Activated CD4-positive, alpha-beta T cell treated with anti-CD3 and anti-CD28 coated beads for 36 hours (primary cell): ENCODE measurements at places on chromosomes 12 and 14. TPM values are rescaled to one million over a fixed set of nuclear protein-coding genes. Genes with fewer than 3 reads are reported as not detected.
A peak's percentile ranks its signal among the peaks of the same experiment; 100 is the strongest.

- H3K27ac ChIP-seq: peak overlapping the region; percentile 30
- H3K36me3 ChIP-seq: peaks cover 98% of the 10 kb centered on the region
- no peak for DNase-seq
- H3K4me1 ChIP-seq: peaks cover 95% of the 10 kb centered on the region
- H3K27me3 ChIP-seq: no peaks in the 10 kb centered on the region
- no peak overlapping the region for H3K4me3 ChIP-seq
These were observed 10.1 kb downstream of the CCND2 start for GRCh38 chr12:4283512-4284255.

GRCh38 chr12:51951843-51952722 lies 584 bp downstream of the ACVR1B start:
- H3K27ac ChIP-seq: peak overlapping the region; percentile 52
- H3K27me3 ChIP-seq: peaks cover 10% of the 10 kb centered on the region
- H3K4me3 ChIP-seq: peak overlapping the region; percentile 75
- H3K36me3 ChIP-seq: no peaks in the 10 kb centered on the region
- DNase-seq: peak; percentile 20
- H3K4me1 ChIP-seq: peaks cover 40% of the 10 kb centered on the region

Gene GPR68
- total RNA-seq: 9.4 TPM

GRCh38 chr12:44875954-44876543 lies at the start of gene NELL2:
NELL2 (minus strand) TSS chr12:44876315; CDS start chr12:44875869, 446 bp downstream.
- peaks cover 10% of the 10 kb centered on the region for H3K27me3 ChIP-seq
- H3K27ac ChIP-seq: peak within 1 kb of the TSS; percentile 90
- H3K4me1 ChIP-seq: peaks cover 22% of the 10 kb centered on the region
- DNase-seq: peak; percentile 86

Gene KRT3
- not detected for total RNA-seq

DNA sequence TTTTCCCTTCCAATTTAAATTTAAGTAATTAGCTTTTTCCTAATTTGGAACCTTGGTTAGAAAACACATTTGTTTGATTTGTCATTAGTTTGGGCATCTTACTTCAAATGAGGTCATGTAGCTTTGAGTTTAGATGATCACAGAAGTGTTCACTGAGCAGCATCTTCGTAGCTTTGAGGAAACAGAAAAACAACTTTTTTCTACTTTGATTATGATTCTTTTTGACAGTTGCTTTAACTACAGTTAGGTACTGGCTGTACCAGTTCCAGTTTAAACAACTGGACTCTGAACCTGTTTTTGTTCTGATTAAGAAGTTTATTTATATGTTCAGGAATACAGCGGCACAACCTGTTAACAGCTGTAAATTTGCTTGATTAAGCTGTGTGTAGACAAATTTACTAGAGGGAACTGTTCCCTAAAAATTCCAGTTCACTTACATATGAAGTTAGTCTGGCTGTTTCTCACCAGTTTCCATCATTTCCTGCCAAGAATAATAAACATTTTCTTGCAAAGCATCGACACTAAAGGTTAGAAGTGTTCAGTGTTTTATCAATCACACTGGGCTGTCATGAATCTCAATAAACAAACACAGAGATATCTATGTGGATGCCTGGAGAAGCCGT lies 191.9 kb downstream of the RAD51B start:
- H3K27me3 ChIP-seq: no peaks in the 10 kb centered on the region
- DNase-seq: no peak
- no peak overlapping the region for H3K27ac ChIP-seq
- no peak overlapping the region for H3K4me3 ChIP-seq
- H3K36me3 ChIP-seq: no peaks in the 10 kb centered on the region

Gene A2ML1
- not detected for total RNA-seq

DNA sequence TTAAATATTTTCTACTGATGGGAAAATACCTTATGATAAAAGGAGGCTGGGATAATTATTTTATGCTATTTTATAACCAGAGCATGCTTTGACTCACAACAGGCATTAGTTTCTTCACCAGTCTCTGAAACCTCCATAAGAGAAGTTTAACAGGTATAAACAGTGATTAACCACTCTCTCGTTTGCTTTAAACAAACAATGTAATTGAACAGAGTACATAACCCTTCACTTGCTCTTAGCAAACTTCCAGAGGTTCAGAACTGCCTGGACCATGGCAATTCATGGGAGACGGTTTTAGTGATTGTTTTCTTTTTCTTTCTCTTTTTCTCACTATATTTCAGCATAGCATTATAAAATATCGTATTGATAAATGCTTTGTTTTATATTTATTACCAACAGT lies 35.3 kb downstream of the CFAP251 start:
- H3K36me3 ChIP-seq: no peaks in the 10 kb centered on the region
- no peaks in the 10 kb centered on the region for H3K27me3 ChIP-seq
- no peak overlapping the region for H3K4me3 ChIP-seq
- no peak for DNase-seq
- H3K4me1 ChIP-seq: no peaks in the 10 kb centered on the region
- H3K27ac ChIP-seq: no peak overlapping the region

Gene GOLGA3
- 36.7 TPM for total RNA-seq

DNA sequence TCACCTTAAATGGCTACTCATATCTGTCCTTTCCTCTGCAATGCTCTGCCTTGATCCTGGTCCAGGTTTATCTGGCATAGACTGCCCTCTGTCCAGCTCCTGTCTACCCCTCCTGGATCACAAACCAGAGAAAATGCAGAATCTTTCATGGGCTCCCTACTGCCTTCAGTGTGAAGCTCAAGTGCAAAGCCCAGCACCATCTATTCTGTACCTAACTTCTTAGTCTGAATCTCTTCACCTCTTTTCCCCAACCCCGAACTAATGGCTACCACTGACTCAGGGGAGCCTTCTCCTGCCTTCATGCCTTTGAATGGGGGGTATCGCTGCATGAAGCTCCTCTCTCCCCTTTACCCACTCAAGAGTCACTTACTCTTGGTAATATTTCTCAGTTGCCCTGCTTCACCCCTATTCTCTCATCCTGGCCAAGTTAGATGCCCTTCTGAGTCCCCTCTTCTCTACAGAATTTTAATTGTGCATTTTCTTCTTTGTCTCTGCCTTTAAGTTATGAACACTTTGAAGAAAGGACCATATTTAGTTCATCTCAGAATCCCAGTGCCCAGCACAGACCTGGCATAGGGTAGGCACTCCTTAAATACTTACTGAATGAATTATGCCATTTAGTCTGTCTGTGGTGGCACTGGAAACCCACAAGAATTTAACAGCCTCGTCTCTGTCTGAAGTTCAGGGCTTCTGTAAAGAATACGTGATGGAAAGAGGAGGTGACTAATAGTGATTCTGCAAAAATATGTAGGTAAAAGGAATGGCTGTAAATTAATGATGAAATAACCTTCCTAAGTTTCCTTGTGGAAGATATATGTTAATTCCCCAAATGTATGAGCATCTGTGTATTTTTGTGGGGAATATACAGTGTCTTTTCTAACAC lies 191.3 kb upstream of the AMIGO2 start:
- peaks cover 71% of the 10 kb centered on the region for H3K4me1 ChIP-seq
- peak overlapping the region; percentile 84 for H3K27ac ChIP-seq
- peak; percentile 57 for DNase-seq
- no peaks in the 10 kb centered on the region for H3K27me3 ChIP-seq

GRCh38 chr14:96265383-96266095 lies 9.5 kb downstream of the BDKRB1 start:
- no peak overlapping the region for H3K27ac ChIP-seq
- H3K4me1 ChIP-seq: no peaks in the 10 kb centered on the region
- H3K4me3 ChIP-seq: no peak overlapping the region

- H3K4me1 ChIP-seq: peaks cover 79% of the 10 kb centered on the region
- no peaks in the 10 kb centered on the region for H3K27me3 ChIP-seq
- H3K36me3 ChIP-seq: no peaks in the 10 kb centered on the region
- no peak overlapping the region for H3K4me3 ChIP-seq
- DNase-seq: no peak
- peak overlapping the region; percentile 47 for H3K27ac ChIP-seq
These were observed 142.1 kb downstream of the MED13L start for GRCh38 chr12:116135209-116135930.

GRCh38 chr14:99689266-99690236 lies 5.5 kb downstream of the CYP46A1 start:
- no peak for DNase-seq
- H3K27ac ChIP-seq: no peak overlapping the region
- peaks cover 9% of the 10 kb centered on the region for H3K4me1 ChIP-seq
- peaks cover 25% of the 10 kb centered on the region for H3K27me3 ChIP-seq
- no peak overlapping the region for H3K4me3 ChIP-seq

GRCh38 chr12:11026118-11026517 lies 3.7 kb upstream of the TAS2R19 start:
- no peak for DNase-seq
- H3K36me3 ChIP-seq: peaks cover 34% of the 10 kb centered on the region
- no peaks in the 10 kb centered on the region for H3K27me3 ChIP-seq
- H3K4me3 ChIP-seq: no peak overlapping the region
- H3K27ac ChIP-seq: no peak overlapping the region

GRCh38 chr12:108228746-108229145 lies 99.7 kb downstream of the WSCD2 start:
- peaks cover 16% of the 10 kb centered on the region for H3K27me3 ChIP-seq
- no peak for DNase-seq
- no peak overlapping the region for H3K27ac ChIP-seq
- no peaks in the 10 kb centered on the region for H3K36me3 ChIP-seq

Gene B3GNT4
- total RNA-seq: 2.0 TPM

Gene KRT78
- not detected for total RNA-seq

GRCh38 chr12:27781680-27782079 lies 1.6 kb upstream of the MANSC4 start:
- H3K27ac ChIP-seq: peak overlapping the region; percentile 74
- H3K4me1 ChIP-seq: peaks cover 44% of the 10 kb centered on the region
- peak overlapping the region; percentile 78 for H3K4me3 ChIP-seq

GRCh38 chr12:100142851-100143559 lies at the start of gene BLTP3B:
BLTP3B (minus strand) TSS chr12:100142874; CDS start chr12:100142635, 239 bp downstream.
- H3K36me3 ChIP-seq: peaks cover 8% of the 10 kb centered on the region
- no peaks in the 10 kb centered on the region for H3K27me3 ChIP-seq
- H3K4me1 ChIP-seq: peaks cover 33% of the 10 kb centered on the region
- peak within 1 kb of the TSS; percentile 94 for H3K4me3 ChIP-seq
- peak within 1 kb of the TSS; percentile 97 for H3K27ac ChIP-seq
- peak; percentile 96 for DNase-seq

DNA sequence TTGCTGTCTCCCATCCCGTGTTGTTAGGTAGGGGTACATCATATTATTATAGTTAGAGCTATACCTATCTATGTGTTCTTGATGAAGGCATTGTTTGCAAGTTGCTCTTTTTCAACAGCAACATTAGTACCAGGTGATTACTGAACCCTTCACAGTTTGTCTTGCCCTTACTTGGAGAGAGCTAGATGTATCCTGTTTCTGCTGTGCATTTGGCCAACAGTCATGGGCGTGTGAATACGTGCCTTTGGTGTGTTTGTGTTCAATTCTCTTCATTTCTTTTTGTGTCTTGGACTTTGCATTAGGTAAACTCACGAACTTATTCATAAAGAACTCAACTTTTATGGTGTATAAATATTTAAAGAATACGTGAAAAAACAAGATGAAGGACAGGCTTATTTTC lies 14.3 kb downstream of the ARF6 start:
- H3K27me3 ChIP-seq: no peaks in the 10 kb centered on the region
- peak overlapping the region; percentile 21 for H3K4me3 ChIP-seq
- H3K4me1 ChIP-seq: peaks cover 50% of the 10 kb centered on the region
- peaks cover 5% of the 10 kb centered on the region for H3K36me3 ChIP-seq

DNA sequence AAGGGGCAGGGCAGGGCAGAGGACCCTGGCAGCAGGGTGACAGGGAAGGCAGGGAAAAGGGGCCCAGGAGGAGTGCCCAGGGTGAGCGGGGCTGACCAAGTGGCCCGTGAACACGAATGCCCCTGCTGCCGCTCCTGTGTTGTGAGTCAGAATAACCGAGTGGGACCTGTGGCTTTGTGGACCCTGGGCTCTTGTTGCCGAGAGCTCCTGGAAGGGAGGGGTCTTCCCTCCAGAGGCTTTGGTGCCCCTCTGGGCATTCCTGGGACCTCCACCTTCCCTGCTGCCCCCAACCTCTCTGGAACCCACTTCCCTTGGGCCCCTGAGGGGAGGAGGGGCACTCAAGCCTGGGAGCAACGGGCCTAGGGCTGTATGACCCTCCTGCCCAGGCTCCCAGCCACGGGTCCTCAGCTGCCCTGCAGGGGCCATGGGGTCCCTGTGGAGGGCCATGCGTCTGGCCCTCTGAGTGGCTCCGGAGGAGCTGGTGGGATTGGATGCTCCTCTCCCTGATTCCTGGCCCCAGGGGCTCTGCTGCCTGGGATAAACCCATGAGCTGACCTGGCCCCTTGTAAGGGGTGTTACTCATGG lies 319.4 kb downstream of the TMEM121 start:
- H3K4me3 ChIP-seq: no peak overlapping the region
- no peak for DNase-seq
- H3K36me3 ChIP-seq: no peaks in the 10 kb centered on the region
- no peak overlapping the region for H3K27ac ChIP-seq
- no peaks in the 10 kb centered on the region for H3K27me3 ChIP-seq

Gene CISTR
- total RNA-seq: not detected

Gene MBIP
- total RNA-seq: 32.8 TPM

Gene PTGES3
- 386 TPM for total RNA-seq

- no peak overlapping the region for H3K4me3 ChIP-seq
- peaks cover 36% of the 10 kb centered on the region for H3K27me3 ChIP-seq
- no peaks in the 10 kb centered on the region for H3K36me3 ChIP-seq
- peaks cover under 1% of the 10 kb centered on the region for H3K4me1 ChIP-seq
- H3K27ac ChIP-seq: no peak overlapping the region
These were observed 14.5 kb downstream of the LHX5 start for GRCh38 chr12:113457185-113457584.

DNA sequence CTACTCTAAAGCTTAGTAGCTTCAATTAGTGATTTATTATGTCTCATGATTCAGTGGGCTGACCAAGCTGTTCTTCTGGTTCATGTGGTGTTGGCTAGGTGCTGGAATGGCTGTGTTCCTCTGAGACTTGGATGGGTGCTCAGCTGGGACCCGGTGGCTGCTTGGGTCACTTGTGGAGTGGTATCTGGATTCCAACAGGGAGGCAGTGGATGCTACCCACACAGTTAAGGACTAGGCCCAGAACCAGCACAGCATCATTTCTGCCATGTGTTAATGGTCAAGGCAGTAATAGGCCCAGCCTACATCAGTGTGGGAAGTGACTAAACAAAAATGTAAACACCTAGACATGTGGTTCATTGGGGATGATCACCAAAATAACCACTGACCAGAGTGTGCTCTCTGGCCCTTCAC lies 72.2 kb downstream of the FGD4 start:
- H3K36me3 ChIP-seq: no peaks in the 10 kb centered on the region
- DNase-seq: no peak
- no peaks in the 10 kb centered on the region for H3K27me3 ChIP-seq
- H3K27ac ChIP-seq: no peak overlapping the region

DNA sequence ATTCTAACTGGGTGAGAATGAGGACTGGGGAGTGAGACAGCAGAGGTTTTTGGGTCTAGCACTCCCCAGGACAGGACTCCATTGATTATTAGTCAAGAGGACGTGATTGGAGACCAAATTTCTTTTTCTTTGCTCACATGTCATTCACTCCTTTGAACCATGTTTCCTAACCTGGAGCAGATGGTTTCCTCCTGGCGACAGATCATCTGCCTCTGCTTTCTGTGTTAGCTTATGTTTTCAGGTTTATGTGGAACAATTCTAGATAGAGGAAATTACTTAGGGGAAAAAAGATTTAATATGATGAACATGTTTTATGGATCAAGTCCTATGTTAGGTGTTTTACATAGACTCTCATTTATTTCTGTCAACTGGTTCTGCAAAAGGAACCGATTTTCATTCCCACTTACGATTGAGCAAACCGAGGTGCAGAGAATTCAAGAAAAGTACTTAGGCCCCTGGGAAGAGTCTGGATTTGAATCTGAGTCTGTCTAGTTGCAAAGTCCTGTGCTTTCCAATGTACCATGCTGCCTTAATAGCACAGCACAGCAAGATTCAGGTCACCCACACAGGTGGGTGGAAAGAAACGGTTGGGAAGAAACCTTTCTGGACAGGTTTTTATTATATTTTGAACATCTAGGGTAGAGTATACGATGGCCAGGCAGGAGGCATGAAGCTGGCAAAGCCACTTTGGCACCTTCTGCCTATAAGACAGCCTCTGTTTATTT lies 30.8 kb downstream of the SMOC1 start:
- no peaks in the 10 kb centered on the region for H3K36me3 ChIP-seq
- no peak overlapping the region for H3K27ac ChIP-seq
- H3K4me3 ChIP-seq: no peak overlapping the region
- DNase-seq: no peak
